ENCODE measurements at places on chromosomes 16 and 17.
A peak's percentile ranks its signal among the peaks of the same experiment; 100 is the strongest.

- DNase-seq: peak; percentile 4
Measured at GRCh38 chr17:76383546-76384221, 725 bp upstream of the SPHK1 start.

DNA sequence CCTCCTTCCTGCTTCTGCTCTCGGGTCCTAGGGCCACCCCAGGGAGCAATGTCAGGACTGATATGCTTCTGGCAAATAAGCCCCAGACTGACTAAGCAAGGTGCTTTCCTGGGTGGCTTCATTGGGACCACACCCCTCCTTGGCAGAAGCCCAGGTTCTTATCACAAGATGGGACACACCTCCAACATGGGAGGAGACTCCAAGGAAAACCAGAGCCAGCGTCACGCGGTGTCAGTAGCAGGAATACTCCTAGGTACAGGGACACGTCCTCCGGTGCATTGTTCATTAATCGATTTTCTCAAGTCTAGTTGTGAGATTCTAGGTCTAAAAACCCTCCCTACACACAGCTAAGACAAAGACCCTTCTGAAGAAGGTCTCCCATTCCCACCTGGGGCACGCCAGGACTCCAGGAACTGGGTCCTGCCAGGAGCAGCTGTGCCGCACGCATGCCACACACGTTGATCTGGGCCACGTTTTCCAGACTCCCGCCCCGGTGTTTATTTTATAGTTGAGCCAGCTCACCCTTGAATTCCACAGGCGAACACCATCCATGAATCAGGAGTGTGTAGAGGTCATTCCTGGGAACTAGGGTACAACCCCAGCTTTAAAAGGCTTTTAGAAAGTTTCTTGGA is 30.8 kb downstream of the FA2H start:
- peak; percentile 79 for DNase-seq

GRCh38 chr17:58310511-58311428 is 17.8 kb downstream of the TSPOAP1 start:
- no peak for DNase-seq

GRCh38 chr17:73900516-73900915 is 256.3 kb upstream of the SDK2 start:
- DNase-seq: no peak

DNA sequence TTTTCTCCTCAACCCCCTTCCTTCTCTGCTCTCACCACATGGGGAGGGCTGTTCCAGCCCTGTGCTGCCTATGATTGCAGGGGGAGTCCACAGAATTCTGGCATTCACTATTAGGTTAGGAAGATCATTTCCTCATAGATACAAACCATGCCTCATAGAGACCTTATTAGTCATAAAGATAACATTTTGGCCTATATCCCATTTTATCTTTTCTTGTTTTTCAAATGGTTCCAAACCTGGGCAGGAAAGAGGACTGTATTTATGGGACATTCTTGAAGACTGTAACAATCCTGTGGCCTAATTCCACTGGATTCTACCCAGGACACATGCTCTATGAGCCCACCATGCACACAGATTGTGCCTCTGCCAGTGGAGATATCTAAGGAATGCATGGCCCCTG is 51.7 kb downstream of the ASIC2 start:
- DNase-seq: no peak

GRCh38 chr16:29644973-29645693 is 17.9 kb upstream of the SPN start:
- DNase-seq: no peak

GRCh38 chr17:46045639-46046038 is 46.6 kb downstream of the STH start:
- DNase-seq: no peak

DNA sequence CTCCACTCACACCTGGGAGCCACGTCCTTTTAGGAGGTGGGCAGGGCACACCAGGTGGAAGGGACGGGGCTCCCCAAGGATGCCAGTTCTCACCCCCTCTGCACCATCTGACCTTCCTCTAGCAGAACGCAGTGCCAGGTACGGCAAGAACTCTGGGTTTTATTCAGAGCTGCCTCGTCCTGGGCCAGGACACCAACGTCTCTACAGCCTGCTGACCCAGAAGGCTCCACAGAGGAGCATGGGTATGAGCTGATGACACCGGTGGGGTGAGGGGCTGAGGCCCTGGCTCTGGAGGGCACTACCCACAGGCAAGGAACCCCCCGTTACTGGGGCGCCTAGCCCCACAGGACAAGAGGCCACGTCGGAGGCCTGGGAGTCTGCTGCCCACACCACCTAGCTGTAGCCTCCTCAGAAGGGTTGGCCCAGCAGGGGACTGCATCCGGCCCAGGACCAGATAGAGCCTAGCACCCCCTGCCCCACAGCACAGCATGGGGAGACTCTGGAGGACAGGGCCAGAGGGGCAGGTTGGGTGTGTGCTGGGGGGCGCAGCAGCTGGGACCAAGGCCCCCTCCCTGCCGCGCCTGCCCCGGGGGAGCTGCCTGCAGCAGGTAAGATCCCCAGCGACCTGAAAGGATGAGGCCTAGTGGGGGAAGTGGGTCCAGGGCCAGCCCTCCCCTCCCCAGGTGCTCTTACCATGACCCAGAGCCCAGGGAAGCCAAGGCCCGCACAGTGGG is 13.9 kb downstream of the BCAR1 start:
- no peak for DNase-seq

GRCh38 chr17:32933881-32934280 is 5.9 kb downstream of the TMEM98 start:
- DNase-seq: no peak

GRCh38 chr16:87464691-87465300 is 28.0 kb downstream of the ZCCHC14 start:
- no peak for DNase-seq

DNA sequence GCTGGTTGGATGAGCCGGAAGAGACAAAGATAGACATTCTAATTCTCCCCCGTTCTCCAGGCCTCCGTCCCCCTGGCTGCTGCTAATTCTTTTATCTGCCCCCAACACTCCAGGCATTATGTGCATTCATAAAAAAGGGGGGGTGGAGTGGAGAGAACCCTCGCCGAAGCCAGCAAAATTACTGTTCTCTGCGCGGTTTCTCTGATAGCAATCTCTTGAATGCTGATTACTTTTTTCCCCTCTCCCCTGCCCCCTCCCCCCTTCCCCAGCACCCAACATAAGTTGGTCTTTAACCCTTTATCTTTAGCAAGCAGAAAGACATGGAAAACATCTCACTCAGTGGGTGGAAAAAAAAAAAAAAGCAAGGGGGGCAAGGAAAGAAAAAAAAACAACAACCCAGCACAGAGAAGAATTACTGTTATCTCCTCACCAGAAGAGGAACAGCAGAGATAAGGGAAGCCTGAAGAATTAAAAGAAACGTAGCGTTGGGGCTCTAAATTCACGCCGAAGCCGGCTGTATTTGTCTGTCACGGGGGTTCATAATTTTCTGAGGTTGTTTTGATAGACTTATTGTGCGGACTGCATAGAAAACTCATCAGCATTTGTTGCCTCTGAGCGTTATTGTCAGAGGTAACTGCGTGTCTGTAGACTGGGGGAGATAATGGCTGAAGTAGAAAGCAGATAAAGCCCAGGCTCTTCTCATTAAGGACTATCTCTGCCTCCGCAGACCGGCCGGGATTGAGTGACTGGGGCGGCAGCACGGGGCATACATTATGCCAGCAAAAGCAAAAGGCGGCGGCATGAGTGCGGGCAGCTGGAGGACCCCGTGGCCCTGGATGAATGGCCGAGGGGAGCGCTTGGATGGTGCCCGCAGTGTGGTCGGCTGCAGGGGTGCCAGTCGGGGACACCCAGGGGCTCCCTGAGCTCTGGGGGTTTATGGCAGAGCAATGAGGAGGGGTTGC is 126.9 kb downstream of the MRM1 start:
- DNase-seq: no peak

DNA sequence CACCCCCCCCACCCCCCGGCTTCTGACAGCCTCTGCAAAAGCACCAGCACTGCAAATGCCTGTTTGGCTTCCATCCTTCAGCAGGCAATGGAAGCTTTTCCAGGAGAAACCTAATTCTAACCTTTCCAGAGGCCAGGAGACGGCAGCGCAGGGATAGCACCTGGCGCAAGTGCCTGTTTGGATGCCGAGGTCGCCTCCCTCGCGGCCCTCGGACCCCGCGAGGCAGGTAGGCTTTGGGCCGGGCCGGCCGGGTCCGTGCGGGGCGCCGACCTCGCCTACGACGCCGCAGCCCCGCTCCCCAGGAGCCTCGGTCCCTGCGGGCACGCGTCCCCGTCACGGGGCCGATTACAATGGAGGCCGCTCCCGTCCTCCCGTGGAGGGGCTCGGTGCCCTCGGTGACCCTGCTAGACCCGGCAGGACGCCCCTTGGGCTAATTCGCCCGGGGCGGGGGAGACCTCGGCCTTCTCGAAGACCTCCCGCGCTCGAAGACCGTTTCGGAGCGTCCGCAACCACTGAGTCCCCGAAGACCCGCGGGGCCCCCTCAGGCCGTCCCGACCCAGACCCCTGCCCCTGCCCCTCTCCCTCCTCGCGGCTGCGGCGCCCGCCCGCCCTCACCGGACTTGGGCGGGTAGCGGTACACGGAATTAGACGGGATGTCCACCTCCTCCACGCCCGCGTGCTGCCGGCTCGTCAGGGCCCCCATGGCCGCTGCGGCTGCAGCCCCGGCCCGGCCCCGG is 587 bp downstream of the RNF157 start:
- no peak for DNase-seq

DNA sequence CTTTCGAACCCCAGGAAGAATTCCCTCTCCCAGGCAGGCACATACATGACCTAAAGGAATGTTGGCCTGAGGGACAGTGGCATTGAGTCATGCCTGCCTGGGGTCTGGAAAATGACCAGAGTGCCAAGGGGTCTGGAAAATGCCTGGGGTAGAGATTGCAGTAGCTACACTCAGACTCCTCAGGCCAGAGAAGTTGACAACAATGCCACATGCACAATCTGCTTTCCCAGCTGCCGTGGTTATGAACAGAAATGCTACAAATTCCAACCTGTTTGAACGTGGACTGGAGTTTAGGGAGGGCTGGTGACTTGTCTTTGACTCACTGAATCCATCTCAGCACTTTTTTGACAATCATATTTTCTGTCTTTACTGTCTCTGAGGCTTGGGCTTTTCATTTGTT is 250.0 kb downstream of the ABCC12 start:
- DNase-seq: no peak

DNA sequence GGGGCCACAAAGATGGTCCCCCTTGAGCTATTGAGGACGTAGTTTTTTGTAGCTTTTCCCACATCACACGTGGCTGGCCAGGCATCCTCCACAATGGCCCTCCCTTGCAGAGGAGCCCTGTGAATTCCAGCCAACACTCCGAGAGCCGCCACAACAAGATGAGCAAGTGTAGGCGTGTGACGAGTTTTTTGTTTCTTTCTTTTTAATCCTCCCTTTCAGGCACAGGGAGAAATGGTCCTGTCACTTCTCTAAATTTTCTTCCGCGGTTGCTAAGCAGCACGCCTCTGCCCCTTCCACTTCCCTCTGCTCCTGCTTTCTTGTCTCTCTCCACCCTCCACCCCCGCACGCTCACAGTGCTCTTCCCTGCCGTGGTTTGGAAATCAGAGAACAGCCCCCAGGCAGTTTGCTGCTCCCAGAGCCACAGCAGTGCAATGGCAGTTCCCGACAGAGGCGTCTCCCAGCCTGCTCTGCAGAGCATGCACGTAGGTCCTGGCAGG is 68.0 kb upstream of the MRTFB start:
- no peak for DNase-seq

DNA sequence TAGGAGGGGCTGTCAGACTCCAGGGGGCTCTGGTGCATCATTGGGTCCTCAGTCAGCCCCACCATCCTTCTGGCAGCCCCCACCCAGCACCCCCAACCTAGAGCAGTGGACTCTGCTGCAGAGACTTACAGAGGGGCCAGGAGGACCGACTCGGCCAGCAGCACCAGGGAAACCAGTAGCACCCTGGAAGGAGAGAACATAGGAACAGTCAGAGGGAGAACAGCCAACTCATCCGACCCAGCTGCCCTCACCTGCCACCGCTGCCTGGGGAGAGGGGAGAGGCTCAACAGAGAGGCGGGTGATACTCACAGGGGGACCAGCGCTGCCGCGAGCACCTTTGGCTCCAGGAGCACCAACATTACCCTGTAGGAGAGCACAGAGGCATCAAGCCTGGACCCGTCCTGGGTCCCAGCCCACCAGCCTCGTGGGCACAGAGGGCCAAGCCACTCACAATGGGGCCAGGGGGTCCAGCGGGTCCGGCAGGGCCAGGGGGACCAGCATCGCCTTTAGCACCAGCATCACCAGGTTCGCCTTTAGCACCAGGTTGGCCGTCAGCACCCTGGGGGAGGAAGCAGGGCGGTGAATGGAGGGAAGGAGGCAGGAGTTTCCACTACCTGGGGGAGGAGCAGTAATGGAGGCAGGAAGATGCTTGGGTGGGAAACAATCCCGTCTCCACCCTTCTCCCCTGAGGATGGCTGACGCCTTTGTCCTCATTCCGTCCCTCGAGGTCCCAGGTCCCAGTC is 11.7 kb downstream of the COL1A1 start:
- DNase-seq: no peak

DNA sequence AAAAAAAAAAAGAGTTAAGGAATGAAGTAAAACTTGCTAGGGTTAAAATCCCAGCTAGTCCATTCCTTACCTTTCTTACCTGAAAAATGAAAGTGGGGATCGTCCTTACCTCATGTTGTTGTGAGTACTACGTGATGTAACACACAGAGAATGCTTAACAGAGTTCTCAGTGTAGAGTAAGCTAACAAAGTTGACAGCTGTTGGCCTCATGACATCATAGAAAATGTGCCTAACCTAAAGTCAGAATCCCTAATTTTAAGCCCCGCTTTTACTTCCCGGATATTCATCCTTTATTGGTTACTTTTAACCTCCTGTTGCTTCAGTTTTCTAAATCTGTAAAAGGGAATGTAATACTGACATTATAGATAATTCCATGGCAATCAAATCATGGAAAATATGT is 505.8 kb upstream of the HSBP1 start:
- DNase-seq: no peak

DNA sequence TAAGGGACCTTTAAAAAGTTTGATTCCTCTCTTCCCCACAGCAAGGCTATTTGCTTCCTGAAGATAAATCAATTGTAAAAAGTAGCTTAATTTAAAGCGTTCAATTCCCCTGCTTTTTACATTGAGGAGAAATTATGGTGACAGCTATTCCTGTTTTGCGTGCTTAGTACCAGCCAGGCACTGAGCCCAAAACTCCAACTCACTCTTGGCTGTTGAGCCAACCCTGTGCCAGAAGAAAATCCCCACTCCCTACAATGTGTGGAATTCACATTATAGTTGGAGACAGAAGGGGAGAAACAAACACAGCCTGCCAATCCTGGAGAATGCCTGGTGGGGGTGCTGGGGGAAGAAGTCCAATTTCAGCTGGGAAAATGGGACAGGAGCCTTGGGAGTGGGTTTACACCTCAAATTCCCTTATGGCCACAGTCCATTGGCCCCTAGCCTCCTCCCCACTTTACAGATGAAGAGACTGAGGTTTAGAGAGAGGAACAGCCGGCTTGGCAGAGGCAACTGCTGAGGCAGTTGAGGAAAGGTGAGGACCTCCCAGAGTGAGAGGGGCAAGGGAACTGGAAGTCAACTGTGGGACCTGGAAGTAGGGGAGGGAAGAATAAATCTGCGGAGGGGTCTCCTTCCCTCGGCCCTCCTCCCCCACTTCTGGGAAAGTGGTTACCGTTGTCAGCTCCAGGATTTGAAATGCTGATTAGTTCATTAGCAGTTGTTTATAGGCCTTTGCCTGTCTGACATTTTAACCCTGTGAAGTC is 26.1 kb downstream of the CDH1 start:
- DNase-seq: no peak

- no peak for DNase-seq
Measured at GRCh38 chr16:19883296-19883965, 1.2 kb downstream of the GPRC5B start.

Measured in SHP77 treated with DMSO at 0.1 percent for 48 hours (cell line).